ENCODE measurements at places on chromosomes 5 and 9.

- DNase-seq: no peak
Measured at GRCh38 chr5:179212870-179213269, 132.4 kb downstream of the ADAMTS2 start.

DNA sequence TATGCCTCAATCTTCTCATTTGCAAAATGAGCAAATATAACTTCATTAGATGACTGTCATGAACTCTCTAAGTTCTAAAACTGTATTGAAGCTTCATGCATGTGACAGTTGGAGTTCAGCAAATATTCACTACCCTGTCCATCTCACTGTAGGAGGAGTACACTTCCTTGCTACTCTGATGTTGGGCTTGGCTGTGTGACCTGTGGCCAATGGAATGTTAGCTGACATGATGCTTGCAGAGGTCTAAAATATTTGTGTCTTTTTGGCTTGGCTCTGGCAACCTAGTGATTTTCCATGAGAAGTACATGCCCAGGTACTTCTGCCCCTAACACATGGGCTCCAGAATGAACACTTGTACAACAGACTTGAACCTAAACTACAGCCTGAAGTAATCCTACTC lies 203.1 kb upstream of the ANKH start:
- DNase-seq: no peak

DNA sequence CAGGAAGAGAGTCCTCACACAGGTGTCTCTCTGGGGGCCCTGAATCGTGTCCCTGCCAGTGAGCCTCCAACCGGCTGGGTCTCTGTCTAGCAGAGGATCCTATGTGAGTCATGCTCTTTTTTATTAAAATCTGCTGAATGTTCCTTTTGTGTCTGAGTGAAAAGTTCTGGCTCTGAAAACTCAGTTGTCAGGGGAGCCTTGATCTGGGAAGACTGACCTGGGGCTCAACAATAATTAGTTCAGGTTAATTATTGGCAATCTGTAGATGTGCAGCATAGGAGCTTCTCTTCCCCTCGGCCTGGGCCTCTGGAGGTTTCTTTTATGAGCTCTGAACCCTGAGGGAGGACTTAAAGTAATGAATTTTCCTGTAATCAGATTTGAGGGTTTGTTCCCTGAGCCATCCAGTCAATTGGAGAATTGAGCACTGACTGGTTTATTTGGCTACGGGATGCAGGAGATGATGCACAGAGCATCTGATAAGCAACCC lies 45.2 kb downstream of the ALG2 start:
- no peak for DNase-seq

GRCh38 chr9:123416176-123416575 lies 60.2 kb downstream of the CRB2 start:
- DNase-seq: no peak

- DNase-seq: no peak
Measured at GRCh38 chr5:179749857-179750508, 17.4 kb downstream of the MAML1 start.

DNA sequence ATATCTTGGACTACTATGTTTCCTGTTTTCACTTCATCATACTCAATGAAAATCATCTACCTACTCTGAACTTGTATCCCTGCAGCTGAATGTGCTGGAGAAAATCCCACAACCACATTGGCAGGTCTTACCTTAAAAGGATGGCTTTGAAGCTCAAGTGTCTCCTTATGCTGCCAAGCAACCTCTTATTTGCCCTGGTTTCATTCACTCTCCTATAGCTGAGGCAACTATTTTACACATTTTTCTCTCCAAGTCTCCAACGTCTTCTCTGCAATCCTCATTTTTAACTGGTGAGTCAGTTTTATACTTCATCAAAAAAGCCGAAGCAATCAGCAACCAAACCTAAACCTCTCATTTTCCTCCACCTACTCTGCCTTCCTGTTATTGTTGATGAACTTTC lies 49.7 kb downstream of the POU4F3 start:
- no peak for DNase-seq

GRCh38 chr5:176664886-176665285 lies 17.6 kb downstream of the TSPAN17 start:
- DNase-seq: no peak

GRCh38 chr5:111548348-111548950 lies 36.1 kb upstream of the STARD4 start:
- no peak for DNase-seq

GRCh38 chr5:1724822-1725602 lies 74.6 kb downstream of the MRPL36 start:
- DNase-seq: peak; percentile 49

GRCh38 chr9:127765418-127765817 lies 13.0 kb downstream of the SH2D3C start:
- DNase-seq: no peak

DNA sequence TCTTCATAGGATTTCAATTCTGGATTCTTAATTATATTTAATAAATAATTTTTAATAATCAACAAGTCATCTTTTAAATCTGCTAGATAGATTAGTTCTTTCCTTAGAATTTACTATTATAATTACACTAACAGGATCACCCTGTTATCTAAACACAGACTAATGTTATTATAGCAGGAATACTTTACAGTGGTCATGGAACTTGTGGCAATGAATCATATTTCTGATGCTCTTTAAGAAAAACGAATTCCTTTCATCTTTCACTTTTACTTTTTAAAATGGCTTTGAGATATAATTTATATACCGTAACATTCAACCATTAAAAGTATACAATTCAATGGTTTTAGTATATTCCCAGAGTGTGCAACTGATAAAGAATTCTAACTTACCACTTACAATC lies 29.7 kb upstream of the CDK5RAP2 start:
- no peak for DNase-seq

DNA sequence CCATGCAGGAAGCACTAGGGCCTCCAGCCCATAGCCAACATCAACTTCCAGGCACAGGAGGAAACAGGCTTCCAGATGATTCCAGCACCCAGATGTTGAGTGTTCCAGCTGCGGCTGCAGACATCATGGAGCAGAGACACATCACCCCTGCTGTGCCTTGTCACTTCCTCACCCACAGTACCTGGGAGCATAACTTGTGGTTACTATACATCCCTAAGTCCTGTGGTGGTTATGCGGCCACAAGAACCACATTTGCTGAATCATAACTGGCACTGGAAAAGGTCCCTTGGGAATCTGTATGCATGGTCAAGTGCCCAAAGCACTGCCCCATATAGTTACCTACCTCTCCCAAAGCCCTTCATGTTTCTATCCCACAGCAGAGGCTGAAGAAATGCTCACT lies 56.6 kb downstream of the WHRN start:
- no peak for DNase-seq

DNA sequence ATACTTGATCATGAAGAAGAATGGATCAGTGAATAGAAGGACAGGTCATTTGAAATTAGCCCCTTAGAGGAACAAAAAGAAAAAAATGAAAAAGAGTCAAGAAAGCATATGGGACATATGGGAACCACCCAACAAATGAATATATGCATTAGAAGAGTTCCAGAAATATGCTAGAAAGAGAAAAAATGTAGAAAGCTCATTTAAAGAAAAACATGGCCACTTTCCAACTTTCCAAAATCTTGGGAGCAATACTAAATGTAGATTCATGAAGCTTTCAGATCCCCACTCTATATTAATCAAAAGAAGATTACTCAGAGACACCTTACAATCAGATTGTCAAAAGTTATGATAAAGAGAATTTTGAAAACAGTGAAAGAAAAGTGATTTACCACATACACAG lies 334.8 kb upstream of the NMUR2 start:
- DNase-seq: no peak

DNA sequence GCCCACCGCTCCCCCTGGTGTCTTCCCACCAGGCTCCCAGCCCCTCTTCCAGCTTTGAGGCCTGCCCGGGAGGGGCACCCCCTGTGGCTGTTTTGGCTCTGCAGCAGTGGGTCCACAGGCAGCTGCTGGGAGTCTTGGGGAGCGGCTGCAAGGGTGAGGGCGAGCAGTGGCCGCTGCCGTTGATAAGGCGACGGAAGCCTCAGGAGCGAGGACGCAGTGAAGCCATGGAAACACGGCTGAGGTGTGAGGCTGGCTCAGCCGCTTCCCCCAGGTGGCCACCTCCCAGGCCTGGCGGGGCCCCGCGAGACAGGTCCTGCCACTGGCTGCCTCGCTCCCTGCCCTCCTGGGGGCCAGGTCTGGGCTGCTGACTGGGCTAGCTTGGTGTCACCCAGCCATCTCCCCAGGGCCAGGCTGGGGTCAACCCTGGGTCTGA lies 41.5 kb downstream of the CXXC5 start:
- DNase-seq: no peak

DNA sequence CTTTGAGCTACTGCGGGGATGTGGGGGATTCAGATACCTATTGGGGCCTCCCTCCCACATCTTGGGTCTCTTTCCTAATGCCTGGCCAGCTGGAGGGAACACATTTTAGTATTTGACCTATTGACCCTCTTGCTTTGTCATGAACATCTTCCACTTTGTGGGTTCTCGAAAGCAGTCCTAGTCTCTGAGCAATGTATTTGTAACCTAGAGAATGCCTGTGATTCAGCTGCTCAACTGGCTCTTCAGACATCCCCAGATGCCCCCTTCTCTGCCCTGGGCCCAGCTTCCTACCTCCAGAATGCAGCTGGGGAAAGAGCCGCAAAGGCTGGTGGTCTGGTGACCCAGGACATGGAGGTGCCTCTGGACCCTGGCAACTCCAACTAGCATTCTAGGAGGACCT lies 32.2 kb downstream of the APTX start:
- no peak for DNase-seq

DNA sequence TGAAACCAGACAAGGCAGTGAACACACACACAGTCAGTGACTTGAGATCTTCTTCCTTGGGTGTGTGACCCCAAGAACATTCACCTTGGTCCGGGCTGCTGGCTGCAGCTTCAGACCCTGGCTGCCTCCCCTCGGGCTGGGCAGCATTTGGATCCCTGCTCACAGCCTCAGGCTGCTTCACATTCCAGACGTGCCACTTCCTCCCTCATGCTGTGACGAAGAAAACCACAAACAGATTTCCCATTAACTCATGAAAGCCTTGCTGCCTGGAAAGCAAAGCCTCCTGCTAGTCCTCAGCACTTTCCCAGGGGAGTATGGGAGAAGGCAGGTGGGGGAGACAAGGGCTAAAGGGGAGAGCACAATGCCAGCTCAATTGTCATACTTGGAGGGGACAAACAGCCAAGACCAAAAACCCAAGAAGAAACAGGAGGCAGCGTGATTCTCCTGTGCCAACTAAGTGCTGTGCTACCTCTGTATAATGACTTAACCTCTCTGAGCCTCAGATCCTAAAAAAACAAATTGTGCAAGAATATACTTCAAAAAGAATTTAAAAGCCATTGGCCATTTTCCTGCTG lies 594.6 kb upstream of the BRINP1 start:
- no peak for DNase-seq

DNA sequence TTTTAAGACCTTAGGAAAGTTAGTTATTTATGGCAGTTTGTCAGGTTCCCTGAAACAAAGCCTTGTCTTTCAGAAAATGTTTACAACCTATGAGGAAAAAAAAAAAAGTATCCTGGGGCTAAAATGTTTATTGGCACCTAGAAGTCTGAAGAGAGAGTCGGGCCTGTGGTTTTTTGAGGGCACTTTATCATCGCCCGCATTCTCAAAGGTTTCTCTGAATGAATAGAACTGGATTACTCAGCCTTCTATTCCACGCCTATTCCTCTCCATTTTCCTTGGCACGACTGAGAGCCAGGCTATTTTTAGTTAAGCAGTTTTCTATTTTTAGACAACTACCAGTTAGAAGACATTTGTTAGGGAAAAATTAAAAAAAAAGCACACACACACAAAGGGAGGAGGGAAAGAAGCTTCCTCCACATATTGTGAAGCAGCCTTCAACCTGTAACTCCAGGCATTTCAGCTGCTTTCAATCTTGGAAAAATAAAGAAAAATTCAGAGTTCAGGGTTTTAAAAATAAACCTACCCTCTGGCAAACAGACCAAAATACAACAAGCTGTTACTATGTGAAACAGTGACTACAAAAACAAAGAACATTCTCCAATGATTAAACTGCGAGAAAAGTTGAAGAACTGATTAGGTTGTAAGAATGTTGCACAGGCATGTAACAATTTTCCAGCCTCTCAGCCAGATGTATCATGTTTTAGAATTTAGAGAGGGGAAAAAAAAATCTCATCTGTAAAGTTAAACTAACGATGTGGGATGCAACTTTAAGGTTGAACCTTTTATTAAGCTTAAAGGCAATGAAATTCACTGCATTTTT lies 97.0 kb downstream of the MEF2C start:
- DNase-seq: no peak

DNA sequence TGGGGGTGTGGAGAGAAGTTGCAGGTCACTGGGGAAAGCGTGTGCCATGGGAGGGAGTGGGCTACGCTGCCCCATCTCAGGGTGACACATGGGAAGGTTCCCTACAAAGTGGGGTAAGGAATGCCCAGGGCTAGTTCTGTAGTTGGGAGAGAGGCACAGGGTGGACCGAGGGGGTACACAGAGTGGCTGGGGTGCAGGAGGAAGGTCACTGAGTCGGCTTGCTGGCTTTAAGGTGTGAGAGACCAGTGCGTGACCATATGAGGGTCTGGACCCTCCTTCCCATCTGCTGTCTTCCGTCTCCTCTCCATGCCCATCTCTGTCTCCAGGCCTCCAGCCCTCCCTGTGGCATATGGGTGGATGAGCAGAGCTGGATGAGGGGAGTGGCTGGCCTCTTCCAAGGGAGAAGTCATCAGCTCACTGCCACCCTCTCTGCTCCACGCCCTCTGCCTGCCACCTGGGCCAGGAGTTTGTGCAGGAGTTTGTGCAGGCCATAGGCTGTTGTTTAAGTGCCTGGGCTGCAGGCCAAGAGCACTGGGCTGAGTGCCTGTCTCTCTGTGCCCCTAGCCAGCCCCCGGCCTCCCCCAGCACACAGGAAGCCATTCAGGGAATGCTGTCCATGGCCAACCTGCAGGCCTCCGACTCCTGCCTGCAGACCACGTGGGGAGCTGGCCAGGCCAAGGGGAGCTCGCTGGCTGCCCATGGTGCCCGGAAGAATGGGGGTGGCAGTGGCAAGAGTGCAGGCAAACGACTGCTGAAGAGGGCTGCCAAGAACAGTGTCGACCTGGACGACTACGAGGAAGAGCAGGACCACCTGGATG lies 96.8 kb downstream of the PHF2 start:
- DNase-seq: peak; percentile 25

GRCh38 chr9:12784461-12785259 lies 9.8 kb downstream of the LURAP1L start:
- DNase-seq: no peak

DNA sequence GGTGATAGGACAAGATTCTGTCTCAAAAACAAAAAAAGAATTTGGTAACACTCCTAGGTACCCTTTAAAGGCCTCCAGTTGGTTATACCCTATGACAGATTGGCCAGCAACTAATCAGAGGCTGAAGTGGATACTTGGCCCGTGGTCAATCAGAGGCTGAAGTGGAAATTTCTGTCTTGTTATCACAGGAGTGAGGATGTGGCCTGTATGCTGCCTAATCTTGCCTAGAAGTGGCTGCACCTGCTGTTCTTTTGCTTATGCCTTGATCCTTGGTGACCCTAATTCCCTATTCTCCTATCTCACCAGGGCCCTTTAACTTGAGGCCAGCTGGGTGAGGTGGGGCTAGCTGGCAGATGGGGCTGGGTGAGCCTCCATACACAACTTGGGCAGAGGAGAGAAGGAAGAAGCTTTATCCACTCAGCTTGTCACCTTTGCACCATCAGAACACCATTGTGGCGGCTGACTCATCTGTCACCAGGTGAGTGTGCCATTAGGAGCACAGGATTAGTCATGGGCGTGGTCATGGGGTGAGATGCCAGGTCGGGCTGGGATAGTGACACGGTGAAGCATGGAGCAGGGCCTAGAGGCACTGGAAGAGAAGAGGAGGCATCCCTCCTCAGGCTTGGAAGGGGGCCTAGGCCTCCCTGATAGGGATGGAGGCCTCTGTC lies 41.5 kb downstream of the SAR1B start:
- no peak for DNase-seq
